Fibroblast of skin of left quadriceps (primary cell): ENCODE measurements at places on chromosomes 11 and 22.

DNA sequence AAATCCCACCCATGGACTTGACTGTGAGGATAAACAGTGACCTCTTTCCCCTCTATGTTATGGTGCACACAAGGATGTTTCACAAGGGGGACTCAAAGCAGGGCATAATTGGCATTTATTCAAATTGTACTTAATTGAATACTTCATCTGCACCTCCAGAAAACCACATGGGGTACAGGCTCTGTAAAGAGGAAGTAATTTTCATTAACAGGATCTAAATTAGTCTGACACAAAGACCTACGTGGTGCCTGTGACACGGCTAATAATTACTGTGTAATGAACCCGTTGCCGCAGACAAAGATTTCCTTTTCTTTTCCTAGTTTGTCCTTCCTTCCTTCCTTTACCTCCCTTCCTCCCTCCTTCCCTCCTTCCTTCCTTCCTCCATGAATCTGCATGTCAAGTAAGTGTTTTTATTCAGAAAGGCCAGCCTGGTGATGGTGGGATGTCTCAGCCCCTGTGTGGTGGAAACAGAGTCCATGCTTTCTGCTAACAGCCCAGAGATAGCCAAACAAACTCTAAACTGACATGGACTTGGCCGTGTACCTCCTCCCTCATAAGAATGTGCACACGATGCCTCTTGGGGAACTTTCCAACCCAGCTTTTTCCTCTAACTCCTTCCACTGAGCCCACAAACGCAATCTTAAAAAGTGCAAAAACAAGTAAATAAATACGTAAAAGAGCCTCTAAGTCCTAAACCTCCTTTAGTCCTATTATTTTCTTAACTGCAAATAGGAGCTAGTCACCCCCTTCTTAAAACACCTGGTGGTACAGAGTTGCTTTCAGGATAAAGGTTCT, 118.8 kb downstream of the INSC start:
- no peak for DNase-seq

- DNase-seq = no peak
Observed at GRCh38 chr22:37157516-37158285, 8.0 kb upstream of the IL2RB start.

DNA sequence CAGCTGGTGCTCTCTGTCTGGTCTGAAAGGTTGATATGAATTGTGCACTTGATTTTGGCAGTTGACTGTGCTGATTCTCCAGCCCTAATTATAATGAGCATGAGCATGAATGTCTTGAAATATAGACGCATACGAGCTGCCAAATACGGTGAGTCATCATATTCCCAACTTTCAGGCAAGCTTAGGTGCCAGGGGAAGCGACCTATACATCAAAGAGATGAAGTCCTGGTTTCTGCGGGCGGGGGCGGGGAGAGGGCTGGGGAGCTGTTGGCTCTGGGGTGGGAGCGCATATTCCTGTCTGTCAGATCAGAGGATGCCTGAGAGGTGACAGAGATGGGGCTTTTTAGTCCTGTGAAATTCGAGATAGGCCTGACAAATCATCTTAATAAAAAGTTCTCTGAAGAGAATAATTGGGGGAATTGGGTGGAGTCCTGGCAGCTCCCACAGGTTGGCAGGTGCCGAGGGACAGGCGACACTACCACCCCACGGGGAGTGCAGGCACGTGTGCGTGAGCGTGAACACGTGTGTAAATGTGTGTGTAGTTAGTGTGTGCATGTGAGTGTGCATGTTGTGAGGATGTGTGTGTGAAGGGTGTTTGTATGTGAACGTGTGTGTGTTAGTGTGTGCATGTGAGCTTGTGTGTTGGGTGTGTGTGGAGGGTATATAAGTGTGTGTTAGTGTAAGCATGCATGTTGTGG, 865.3 kb downstream of the TBC1D22A start:
- no peak for DNase-seq

DNA sequence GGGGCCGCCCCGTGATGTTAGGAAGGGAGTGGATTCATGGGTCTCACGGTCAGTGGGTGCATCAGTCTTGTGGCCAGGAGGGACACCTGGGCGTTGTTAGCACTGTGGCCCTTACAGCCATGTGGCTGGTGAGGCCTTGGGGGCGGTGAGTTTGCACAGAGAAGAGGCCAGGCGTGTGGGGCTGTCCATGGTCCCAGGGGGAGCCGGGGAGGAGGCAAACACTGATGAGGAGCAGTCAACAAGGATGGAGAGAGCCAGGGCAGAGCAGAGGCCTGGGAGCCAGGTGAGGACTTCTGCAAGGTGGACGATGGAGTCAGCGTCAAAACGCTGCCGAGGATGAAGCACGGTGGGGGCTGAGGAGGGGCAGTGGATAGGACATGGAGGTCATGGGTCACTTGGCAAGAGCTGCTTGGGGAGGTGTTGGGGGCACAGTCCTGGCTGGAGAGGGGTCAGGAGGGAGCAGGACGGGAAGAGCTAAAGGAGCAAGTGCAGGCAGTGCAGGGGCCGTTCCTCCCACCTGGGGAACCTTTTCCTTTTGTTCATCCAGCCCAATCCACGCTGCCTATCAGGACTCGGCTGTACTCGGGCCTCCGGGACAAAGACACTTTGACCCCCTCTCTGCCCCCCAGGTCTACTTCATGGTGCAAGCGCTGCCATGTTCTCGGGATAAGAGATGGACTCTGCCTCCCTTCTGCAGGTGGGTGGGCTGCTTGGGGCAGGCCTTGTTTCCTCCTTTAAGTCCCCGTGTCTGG, 801.1 kb downstream of the TBC1D22A start:
- no peak for DNase-seq

- no peak for DNase-seq
Observed at GRCh38 chr22:24728790-24729637, 45.5 kb downstream of the PIWIL3 start.

DNA sequence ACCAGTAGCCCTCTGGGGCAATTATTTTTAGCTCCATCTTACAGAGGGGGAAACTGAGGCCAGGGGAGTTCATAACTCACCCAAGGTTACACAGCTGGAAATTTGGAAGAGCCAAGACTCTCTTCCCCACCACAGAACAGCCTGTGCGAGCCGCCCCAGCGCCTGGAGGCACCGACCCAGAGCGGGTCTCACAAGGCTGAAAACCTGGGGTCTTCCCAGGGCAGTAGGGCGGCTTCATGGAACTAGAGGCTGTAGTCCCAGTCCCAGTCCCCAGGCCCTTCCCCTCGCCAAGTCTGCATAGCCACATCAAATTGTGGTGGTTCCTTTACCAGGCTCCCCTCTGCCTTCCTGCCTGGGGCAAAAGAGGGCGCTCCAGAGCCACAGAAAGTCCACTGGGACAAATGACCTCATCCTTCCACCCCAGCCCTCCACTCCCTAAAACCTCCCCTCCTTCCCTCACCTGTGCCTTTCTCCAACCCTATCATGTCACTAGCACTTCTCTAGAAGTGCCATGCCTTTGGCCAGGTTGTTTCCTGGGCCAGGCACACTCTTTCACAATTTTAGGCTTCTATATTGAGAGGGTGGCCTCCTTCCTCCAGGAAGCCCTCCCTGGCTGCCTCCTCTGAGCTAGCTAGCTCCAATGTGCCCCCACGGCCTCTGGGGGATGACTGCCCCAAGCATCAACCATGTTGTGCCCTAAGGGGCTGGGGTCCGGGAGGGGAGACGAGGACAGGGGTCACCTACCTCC, 15.2 kb upstream of the CDC42EP1 start:
- no peak for DNase-seq

DNA sequence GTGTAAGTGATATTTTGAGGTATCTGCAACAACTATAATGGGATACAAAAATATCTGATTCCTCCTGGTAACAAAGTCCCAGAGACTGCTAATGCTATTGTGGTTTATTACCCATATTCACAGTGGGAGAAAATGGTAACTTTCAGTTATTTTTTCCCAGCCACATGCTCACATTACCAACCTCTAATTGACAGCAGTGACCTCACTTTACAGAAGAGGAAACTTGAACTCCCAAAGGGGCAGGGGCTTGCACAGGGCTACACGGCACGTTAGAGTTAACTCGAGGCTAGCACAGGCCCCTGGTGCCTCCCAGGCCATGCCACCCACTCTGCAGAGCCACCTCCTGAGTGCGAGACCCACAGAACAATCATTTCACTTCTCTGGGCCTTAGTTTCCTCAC, 132.4 kb downstream of the TENM4 start:
- DNase-seq = no peak

DNA sequence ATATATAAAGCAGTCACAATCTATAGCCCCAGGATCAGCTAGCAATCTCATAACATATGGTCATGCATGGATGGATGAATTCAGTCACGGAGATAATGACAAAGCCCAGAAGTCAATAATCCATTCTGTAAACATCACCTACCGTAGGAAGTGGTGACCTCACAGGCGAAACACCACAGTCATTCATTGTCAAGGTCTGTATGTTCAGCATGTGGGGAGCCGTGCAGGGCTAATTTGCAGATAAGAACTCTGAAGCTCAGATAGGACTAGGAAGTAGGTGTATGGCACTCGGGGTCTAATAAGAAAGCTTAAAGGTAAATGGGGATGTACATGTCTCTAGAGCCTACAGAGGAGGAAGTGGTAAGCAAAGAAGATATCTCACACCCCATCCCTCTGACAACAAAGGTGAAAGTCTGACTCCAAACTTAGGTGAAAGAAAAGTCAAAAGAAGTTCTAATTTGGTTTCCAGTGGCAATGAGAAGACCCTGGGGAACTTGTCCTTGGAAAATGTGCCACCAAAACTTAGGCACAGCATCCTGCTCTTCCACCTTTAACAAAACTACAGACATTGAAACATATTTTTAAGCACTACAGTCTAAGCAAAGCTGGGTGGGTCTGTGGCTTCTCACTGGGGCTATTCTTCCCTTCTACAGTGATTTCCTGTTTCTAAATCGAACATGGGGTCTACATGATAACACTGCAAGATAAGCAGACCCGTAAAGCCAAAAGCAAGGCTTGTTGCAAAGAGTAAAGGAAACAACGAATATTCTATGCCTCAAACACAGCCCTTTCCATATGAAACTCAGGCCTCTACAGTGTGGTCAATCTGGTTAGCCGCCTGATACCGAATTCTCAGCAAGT, 5.2 kb downstream of the CRTAM start:
- no peak for DNase-seq

- DNase-seq = no peak
Observed at GRCh38 chr11:70128435-70128906, 50.4 kb downstream of the ANO1 start.

GRCh38 chr22:26401726-26402125, 27.3 kb upstream of the ASPHD2 start:
- no peak for DNase-seq

DNA sequence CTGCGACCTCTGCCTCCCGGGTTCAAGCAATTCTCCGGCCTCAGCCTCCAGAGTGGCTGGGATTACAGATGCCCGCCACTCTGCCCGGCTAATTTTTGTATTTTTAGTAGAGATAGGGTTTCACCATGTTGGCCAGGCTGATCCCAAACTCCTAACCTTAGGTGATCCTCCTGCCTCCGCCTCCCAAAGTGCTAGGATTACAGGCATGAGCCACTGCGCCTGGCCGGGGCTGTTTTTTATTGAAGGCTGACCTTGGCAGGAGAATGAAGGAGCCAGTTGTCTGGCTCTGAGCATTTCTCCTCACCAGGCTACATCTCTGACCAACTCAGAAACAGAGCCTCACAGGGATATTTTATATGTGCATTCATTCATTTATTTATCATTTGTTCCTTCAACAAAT, 2.3 kb downstream of the KIAA1671 start:
- no peak for DNase-seq

DNA sequence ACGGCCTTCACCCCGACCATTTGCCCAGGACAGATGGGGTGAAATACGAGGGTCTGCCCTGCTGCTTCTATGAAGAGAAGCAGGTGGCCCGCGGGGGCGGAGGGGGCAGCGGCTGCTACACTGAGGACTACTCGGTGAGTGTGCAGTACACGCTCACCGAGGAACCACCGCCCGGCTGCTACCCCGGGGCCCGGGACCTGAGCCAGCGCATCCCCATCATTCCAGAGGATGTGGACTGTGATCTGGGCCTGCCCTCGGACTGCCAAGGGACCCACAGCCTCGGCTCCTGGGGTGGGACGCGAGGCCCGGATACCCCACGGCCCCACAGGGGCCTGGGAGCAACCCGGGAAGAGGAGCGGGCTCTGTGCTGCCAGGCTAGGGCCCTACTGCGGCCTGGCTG, 11.2 kb downstream of the C22orf31 start:
- no peak for DNase-seq

DNA sequence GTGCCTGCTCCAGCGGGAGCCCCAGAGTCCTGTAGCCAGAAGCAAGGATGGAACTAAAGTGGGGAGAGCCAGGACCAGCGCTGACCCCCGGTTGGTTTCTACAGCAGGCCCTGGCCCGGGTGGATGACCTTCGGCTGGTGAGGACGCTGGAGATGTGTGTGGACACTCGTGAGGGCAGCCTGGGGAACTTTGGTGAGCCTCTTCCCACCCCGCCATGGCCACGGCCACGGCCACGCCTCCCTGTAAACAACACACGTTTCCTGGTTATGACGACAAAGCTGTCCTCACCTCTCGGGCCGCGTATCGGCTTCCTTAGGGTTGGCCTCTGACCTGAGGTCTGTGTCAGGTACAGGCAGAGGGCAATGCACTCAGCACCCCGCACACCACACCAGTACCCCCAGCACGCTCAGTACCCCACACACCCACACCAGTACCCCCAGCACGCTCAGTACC, 4.1 kb downstream of the LRRC56 start:
- no peak for DNase-seq

DNA sequence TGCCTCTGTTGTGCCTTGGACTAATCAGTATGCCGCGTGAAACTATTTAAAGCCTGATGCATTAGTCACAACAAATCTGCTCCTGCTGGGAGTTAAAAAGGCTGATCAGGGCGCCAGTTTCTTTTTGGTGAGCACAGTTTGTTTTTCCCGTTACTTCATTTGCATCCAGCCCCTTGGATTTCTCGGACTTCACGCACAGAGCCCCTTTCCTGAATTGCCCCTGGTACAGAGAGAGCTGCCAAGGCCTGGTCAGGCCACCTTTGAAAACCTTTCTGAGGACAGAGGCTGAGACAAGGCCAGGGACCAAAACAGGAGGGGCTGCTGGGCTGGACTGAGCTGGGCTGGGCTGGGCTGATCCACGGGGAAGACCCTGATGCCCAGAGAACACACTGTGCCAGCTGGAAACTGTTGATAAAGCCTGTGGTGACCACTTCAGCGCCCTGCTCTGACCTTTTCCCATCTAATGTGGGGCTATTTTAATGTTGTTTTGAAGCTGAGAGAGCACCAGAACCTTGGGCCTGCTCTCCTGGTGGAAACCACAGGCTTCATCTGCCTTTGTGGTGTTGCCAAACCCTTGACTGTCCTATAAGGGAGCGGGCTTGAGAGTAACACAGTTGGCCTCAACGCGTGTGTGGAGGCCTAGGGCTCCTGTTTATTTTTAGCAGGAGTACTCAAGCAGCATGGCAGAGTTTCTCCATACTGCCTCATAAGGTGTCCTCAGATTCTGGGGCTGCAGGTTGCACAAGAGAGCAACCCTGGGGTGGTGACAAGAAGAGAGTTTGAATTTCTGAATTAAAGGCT, 44.2 kb downstream of the NAV2 start:
- DNase-seq = peak; percentile 25

- DNase-seq = no peak
Observed at GRCh38 chr22:27057717-27058116, 400.3 kb downstream of the MIAT start.

GRCh38 chr22:31818481-31819392, 64.9 kb downstream of the DEPDC5 start:
- no peak for DNase-seq
